Frontal cortex (tissue), 4 donors: ENCODE measurements at places on chromosomes 4 and X. TPM values are rescaled to one million over a fixed set of nuclear protein-coding genes. Genes with fewer than 3 reads are reported as not detected.

S100G gene
- not detected for total RNA-seq

SSX5 gene
- not detected for total RNA-seq

- DNase-seq: no peak
Observed at GRCh38 chrX:33190016-33190415, 21.3 kb downstream of the DMD start.

- DNase-seq: peak; percentile 47
Observed at GRCh38 chrX:136767104-136767941, 13.4 kb downstream of the ARHGEF6 start.

- DNase-seq: no peak
Observed at GRCh38 chr4:98237204-98237603, 24.0 kb upstream of the RAP1GDS1 start.

DNA sequence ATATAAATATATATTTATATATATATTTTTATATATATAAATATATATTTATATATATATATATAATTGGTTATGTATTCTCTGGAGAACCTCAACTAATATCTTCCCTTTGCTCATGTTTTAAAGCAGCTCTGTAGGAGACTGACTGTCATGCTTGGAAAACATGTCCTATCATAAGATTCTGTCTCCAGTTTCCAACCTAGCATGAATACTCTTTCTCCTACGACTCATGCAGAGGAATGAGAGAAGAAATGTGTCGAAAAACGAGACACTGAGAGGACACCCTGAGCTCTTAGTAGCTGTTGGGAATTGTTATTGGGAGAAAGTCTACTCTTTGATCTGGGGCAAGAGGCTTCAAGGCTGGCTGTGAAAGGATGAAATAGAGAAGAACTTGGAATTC lies 166.5 kb upstream of the SLIT2 start:
- no peak for DNase-seq

DNA sequence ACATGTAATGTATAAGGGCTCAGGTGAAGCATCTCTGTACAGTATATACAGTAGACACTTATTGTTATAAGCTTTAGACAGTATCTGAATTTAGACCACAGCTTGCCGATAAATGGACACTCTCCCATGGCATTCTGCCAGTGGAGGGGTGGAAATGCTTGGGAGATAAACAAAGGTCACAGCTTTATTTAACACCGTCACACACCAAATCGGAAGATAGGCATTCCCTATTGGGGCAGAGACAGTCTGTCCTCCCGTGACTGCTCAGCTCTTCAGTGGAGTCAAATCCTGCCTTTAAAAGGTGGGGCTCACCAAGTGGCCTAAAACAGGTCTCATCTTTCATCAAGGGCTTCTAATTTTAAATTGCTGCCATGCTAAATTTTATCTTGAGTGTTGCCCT lies 178.8 kb downstream of the CAMK2D start:
- DNase-seq: no peak

DNA sequence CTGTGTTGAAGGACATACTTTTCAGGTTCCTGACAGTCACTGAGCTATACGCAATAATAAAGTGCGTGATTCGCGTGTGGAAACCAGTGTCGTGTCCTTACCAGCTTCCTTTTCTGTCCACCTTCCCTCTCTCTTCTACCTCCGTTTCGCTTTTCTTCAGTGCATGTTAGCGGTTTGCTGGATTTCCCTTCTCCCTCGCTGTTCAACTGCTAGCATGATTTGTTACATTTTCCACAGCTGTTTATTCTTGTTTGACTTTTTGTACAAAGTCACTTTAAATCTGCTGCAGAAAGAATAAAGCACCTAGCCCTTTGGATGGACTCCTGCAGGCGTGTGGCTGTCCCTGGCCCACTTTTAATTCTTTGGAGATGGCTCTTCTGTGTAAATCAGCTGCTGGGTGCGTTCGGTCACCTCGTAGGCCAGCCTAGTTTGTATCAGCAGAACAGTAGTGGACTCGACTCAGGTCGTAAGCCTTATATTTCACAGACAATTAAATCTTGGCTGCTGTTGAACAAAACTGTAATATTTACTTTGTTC lies 8.9 kb upstream of the HAND2 start:
- DNase-seq: peak; percentile 8
